ENCODE measurements at places on chromosomes 5 and 9. TPM values are rescaled to one million over a fixed set of nuclear protein-coding genes. Genes with fewer than 3 reads are reported as not detected.

The FOXI1 gene
- total RNA-seq = not detected

DNA sequence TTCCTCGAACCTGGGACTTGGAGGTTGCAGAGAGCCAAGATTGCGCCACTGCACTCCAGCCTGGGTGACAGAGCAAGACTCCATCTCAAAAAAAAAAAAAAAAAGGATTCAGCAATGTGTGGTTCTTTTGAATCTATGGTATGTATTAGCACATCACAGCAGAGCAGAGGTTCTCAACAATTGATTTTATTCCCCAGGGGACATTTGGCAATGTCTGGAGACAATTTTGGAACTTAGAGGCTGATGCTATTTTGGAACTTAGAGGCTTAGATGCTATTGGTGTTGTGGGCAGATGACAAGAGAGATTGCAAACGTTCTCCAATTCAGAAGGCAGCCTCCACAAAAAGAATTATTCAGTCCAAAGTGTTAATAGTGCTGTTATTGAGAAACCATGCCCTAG, 115.2 kb downstream of the TMC1 start:
- DNase-seq = no peak

DNA sequence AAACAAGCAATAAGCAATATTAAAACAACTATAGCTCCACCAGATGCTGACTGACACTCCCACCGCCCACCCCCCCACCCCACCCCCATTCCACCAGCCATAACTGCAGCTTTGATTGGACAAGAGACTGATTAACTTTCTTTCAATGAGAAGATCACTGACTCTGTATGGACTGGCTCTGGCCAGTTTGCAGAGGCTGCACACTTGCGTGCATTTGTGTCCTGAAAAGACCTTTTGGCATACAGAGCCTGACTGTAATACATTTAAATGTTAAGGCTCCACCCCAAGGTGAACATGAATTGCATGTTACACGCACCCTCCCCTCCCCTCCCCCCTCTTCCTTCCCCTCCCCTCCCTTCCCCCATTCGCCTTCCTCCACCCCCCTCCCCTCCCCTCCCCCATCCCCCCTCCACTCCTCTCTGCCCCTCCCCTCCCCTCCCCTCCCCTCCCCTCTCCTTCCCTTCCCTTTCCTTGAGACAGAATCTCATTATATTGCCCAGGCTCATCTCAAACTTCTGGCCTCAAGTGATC, 31.1 kb downstream of the FGD3 start:
- DNase-seq = no peak

The UBE2QL1 gene
- total RNA-seq = 0.17 TPM

DNA sequence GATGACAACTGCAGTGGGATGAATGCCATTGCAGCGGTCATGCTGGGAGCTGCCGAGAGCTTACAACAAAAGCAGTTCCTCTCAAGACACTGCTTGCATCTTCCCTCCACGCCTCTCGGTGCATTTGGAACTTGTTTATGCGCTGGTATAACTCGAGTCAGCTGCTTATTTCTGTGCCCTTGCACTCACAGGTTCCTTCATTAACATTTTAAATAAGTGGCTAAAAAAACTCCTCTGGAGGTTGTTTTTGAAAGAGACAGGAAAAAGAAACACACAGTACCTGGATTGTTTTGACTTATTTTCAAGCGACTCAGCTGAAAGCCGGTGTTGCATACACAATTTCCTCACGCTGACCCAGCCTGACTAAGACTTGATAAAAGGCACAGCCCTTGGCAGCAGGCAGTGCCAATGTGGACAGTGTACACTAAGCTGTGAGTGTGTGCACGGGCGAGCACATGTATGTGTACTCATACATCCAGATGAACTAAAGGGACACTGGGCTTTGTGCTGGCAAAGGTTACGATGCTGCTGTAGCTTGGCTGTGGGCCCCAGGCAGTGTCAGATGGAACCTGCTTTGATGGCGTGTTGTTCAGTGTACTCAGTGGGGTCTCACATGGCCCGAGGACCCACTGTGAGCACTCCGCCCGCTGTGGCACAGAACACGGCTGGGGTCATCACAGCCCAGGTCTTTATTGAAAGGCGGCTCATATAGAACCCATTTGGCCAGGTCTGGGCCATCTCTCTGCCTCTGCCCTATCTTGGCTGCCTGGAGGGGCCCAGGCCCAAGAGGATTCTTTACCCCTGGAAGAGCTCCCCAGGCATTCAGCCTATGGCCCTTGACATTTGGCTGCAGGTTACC, 92.3 kb downstream of the ANKRD33B start:
- DNase-seq = no peak

DNA sequence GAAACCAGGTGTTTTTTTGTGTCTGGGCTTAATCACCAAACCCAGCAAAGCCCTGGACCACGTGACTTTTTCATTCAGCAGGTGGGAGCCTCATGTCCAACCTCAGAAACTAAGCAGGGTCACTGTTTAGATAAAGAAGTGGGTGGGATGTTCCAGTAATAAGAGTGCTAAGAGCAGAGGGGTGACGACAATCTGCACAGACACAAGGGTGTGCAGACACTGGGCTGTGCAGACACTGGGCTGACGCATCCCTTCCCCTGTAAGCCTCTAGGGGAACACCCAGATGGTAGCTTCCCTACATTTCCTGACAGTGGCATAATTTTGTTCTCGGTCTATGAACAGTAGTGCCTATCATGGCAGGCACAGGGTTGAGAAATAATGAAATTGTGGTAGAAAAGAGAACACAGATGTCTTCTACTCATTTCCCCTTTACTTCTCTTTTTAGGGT, 85.1 kb downstream of the SAXO1 start:
- DNase-seq = no peak

- DNase-seq = peak; percentile 76
These were observed 398.1 kb upstream of the IRX1 start for GRCh38 chr5:3197304-3198073.

The EQTN gene
- not detected for total RNA-seq

GRCh38 chr5:139167952-139168720, 30.0 kb downstream of the SIL1 start:
- no peak for DNase-seq

GRCh38 chr9:124869986-124870560, 8.1 kb downstream of the ARPC5L start:
- DNase-seq = no peak

DNA sequence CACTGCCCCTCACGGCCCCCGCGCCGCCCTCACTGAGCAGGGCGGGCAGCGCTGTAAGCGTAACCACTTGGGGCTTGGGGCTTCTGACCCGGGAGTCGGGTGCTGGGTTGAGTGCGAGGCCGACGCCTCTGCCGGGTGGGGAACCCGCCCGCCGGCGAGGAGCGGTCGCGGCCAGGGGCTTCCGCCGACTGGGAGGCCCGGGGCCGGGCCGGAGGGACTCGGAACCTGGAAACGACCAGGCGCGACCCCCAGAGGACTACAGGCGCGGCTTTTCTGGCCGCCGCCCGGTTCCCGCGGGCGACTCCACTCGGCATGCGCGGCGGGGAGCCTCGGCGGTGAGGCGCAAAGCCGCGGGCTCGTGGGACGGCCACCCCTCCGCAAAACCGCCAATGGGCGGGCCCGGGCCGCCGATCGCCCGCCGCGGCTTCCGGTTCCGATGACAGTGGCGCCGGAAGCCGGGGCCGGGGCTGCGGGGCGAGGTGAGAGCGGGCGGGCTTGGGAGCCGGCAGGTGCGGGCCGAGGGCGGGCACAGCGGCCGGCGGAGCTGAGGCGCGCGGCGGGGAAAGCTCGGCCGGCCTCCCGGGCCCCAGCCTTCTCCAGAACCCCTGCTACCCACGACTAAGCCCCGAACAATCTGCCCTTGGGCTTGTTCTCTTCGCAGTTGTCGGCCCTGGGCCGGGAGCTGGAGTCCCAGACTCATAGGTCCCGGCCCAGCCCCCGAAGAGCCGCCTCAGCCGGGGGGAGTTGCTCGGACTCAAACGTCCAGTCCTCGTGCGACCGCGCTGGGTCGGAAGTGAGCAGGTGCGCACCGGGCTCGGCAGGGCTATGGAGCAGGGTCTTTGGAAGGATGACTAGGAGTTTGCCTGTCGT, at the start of gene RMND5B:
TSS of gene RMND5B (plus strand) at position 439 of the 870 bp plus-strand sequence. CDS start 7,106 bp downstream, outside the sequence.
- no peak for DNase-seq

Data from chondrocyte (in vitro differentiated cells).